Body of pancreas (tissue), 4 donors: ENCODE measurements at places on chromosomes 6 and 20. TPM values are rescaled to one million over a fixed set of nuclear protein-coding genes. Genes with fewer than 3 reads are reported as not detected.

DNA sequence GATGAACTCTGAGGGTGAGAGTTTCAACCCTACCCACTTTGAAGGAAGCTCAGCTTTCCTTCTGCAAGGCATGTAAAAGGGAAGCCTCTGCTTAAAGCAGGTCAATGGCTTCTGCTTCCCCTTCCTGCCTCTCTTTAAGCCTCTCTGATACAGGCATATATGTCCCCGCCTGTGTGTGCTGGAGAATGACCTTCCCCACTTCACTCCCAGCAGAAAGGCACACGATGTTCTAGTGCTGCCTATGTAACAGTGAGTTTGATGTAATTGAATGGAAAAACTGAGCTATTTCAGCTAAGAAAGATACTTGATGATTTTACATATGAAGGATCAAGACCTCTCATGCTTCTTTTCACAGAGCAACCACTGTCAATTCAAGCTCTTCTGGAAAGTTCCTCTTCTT lies 632.2 kb downstream of the HACE1 start:
- no peak for DNase-seq

Gene CST5
- total RNA-seq: not detected

- DNase-seq: no peak
These were observed 54.8 kb upstream of the FAM83C start for GRCh38 chr20:35347011-35347410.

GRCh38 chr6:135920689-135921088 lies 69.2 kb downstream of the PDE7B start:
- no peak for DNase-seq

- DNase-seq: no peak
These were observed 48.6 kb downstream of the BFSP1 start for GRCh38 chr20:17482536-17482935.

Gene CST2
- total RNA-seq: not detected

- no peak for DNase-seq
These were observed 213.0 kb upstream of the CDYL start for GRCh38 chr6:4563156-4563555.

GRCh38 chr6:163572612-163573011 lies 158.1 kb downstream of the QKI start:
- DNase-seq: no peak

- DNase-seq: no peak
These were observed 39.8 kb upstream of the HIVEP1 start for GRCh38 chr6:11972270-11972669.

DNA sequence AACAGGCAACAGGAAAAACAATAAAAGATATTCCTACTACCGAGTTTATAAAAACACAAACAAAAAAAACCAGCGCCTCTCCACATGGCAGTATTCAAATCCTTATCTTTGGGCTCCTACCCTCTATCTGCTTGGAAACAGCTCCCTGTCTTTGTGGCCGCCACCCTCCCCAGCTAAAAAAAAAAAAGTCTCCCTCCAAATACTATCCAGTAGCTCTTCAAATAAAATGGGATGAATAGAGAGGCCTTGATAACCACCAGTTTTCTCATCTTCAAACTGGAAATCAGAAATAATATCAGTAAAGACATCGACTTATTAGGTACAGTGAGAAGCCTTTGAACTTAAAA lies 96.2 kb downstream of the PSMG4 start:
- DNase-seq: no peak

GRCh38 chr20:63580796-63581461 lies 6.9 kb upstream of the HELZ2 start:
- DNase-seq: no peak

DNA sequence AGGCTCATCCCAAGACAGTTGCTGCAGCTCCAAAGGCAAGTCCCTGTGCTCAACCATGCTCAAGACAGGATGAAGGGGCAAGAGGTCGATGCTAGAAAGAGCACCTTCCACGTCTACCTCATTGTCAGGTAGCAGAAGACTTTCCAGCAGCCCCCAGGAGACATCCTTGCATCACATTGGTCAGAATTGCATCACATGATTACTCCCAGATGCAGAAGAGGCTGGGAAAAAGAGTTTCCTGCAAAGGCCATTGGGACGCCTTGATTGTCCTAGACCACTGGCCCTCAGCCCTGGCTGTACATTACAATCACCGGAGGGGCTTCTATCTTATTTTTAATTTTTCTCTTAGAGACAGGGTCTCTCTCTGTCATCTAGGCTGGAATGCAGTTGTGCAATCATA lies 17.3 kb upstream of the ZNF334 start:
- DNase-seq: no peak

Gene TMEM74B
- total RNA-seq: not detected
